NCI-H748 treated with DMSO at 0.1 percent for 48 hours (cell line): ENCODE measurements at places on chromosomes 5 and 9.

- DNase-seq = no peak
These were observed 418.5 kb upstream of the MEF2C start for GRCh38 chr5:89301321-89302025.

DNA sequence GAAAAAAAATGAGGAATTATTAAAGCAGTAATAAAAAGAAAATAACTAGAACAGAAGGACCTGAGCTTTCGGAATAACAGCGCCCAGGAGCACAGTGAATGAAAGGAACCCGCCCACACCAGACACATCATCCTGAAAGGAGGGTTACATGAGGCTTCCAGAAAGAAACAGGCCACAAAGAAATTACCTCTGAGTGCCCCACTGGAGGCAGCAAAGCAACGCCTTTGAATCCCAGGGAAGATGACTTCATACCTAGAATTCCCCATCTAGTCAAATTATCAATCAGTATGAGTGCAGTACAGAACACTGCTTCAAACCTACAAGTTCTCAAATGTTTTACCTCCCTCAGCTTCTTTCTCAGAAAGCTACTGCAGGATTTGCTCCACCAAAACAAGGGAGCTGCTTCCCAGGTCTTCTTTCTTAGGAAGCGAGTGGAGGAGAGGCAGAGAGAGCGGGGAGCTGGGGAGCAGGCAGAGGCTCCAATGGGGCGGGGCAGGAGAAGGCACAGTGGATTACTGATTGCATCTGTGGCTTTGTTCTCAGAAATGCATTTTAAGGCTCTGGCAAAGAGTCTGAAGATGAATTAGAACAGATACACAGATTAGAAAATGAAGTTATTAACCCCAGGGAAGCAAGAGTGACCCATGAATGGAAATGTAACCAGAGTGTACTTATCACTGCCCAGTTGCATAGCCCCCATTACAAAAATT, 87.1 kb downstream of the SEMA4D start:
- no peak for DNase-seq

GRCh38 chr9:85182383-85182782, 512.9 kb downstream of the NTRK2 start:
- DNase-seq = no peak

DNA sequence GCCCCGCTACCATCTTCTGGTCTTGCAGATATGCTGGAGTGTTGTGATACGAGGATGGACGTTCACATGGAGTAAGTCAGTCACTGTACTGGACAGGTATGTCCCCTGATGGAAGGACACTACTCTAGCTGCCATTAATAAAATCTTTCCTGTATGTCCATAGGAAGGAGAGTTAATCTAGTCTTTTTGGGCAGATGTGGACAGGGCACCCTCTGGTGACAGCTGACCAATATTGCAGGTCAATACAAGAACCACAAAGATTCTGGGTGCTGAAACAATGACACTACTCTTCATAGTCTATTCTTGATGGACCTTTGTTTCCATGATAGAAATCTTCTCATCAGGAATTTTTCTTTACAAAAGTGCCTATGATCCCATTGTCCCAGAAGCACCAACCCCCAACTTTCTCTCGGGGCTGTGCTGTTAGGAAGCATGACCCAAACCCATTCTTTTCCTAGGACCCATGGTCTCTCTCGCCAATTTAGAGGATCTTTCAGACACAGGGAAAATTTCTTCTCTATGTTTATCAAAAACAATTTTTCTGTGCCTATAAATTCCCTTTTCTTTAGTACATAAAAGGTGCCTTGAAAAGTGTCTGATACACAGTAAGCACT, 376.9 kb downstream of the DTWD2 start:
- DNase-seq = peak; percentile 1

GRCh38 chr5:114898602-114899001, 271.1 kb downstream of the TRIM36 start:
- DNase-seq = no peak

GRCh38 chr5:67873935-67874334, 341.6 kb upstream of the PIK3R1 start:
- no peak for DNase-seq

DNA sequence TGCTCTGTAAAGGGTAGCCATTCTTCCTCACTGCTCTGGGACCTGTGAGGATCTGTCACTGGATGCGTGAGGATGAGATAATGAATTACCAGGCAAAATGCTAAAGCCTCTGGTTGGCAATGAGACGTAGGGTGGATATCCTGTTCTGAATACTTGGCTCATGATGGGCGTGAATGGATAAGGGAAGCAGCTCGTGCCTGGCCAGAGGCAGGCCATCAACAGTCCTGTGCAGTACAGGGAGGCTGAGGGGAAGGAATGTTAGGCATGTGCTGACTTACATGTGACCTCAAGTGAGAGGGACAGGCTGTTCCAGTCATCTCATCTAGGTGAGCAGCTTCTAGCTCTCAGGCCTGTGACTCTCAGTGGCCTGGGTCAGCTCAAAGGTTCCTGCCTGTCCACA, 172.8 kb downstream of the CARTPT start:
- no peak for DNase-seq

DNA sequence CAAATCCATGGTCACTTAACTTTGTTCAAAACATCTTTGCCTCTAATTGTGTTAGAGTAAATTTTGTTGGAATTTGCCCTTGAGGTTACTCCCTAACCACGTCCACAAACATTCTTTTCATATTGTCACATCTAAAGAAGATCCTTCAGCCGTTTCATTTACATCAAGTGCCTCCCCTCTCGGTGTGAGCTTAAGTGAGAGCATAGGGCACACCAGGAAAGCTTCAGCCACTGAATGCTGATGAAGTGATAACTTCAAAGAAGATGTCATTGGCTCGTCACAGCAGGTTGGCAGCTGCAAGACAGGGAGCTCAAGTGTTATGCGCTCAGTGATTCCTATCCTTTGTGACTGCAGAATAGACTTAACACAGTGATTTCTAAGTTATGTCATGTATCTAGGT, 49.6 kb upstream of the ADAMTS19 start:
- DNase-seq = no peak

GRCh38 chr9:88988796-88989641, 2.2 kb upstream of the S1PR3 start:
- no peak for DNase-seq

DNA sequence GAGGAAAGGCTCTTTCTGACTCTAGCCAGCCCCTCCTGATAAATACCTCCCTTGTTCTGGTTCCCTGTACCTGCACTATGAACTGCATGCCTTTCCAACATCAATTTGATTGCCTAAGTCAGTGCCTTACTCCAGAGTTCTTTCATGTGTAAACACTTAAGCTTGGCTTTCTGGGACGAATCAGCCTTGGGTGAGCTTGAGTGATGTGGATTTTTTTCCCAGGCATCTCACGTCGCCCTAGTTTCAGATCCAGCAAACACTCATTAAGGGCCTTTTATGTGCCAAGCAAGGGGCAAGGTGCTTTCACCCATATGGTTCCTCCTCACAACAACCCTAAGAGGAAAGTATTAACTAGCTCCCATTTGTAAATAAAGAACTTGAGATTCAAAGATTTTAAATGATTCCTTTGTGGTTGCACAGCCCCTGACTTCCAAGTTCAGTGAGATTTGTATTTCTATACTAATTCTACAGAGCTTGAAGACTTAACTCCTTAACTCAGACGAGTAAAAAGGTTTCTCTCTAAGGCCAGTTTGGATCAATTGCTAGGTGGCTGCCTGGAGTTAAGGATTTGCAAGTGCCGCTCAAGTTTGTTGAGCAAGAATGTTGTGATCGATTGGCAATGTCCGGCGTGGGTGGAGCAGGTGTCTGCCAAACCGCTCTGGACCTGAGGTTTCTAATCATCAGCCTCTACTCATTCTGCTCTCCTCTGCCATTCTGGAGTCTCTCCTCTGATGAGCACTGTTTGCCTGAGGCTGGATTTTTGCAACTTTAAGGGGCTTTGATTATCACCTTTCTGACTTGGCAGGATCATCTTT, 20.2 kb upstream of the TJP2 start:
- DNase-seq = no peak

DNA sequence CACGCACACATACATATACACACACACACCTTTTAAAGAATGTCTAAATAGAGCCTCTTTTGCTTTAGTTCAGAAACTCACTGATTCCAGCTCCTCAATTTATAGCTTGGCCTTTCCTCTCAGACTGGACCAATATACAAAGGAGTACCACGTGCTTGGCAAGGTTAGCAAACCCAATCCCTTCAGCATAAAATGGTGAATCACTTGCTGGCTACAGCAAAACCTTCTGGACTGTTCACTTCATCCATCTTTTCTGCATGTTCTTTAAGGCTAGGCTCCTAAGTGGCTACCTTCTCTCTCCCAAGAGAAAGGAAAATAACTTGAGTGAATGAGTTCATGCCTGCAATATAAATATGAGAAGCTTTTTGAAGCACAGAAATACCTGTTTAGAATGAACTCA, 109.7 kb downstream of the LPAR1 start:
- DNase-seq = no peak

DNA sequence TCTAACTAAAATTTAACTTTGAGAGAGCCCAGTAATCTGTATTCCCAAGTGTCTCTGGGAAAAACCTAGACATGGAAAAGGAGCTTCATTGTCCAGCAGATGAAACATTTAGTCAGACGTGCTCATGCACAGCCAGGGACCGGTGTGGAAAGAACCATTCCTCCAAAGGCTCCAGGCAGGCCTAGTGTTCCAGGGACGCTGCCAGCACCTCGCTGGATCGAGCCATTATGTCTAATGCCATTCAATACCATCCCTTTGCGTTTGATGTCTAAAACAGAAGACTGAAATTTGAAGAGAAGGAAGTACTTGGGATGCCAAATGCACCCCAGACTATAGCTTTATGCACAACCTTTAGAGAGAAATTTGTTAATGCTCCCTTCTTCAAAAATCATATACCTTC, 1.4 kb upstream of the CHSY3 start:
- no peak for DNase-seq

- no peak for DNase-seq
These were observed 535.7 kb upstream of the ACO1 start for GRCh38 chr9:31848505-31849285.

GRCh38 chr5:108814551-108814950, 66.9 kb downstream of the FER start:
- no peak for DNase-seq

DNA sequence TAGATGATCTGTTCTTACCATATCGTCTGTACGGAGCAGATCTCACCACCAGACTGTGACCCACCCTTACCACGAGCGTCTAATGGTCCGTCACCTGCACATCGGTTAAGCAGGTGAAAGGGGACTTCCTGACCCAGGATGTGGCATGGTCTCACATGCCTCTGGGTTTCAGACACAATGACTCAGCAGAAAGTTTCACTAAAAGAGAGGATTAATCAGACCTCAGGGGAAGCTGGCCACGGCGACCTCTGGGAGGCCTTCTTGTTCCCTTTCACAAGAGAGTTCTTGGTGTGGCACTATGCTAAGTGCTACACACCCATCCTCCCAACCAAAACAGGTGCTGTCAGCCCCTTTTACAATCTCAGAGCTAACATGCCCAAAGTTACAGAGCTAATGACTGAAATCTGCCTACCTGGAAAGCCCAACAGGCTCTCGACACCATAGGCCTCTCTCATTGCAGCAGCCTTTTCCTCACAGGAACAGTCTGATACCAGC, 41.6 kb downstream of the ADAMTS12 start:
- DNase-seq = no peak

- no peak for DNase-seq
These were observed 2059.1 kb upstream of the CDH6 start for GRCh38 chr5:29134418-29134817.

GRCh38 chr5:171542525-171543140, 123.2 kb downstream of the FGF18 start:
- no peak for DNase-seq

- peak; percentile 12 for DNase-seq
These were observed 47.4 kb downstream of the P4HA2 start for GRCh38 chr5:132180134-132180745.

GRCh38 chr9:113542741-113543140, 79.2 kb downstream of the RGS3 start:
- no peak for DNase-seq

DNA sequence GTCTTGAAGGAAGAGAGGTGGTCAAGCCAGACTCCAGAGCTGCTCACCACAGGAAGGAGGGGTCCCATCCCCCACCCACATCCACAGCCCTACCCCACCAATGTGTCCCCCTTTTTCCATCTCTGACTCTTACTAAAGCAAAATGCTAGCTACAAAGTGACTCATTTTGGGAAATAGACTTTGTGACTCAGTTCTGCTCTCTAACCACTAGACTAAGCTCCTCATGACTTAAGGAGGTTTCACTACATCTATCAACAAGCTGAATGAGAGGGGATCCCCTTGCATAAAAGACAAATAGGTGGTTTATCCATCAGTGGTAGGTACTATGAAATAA, 35.1 kb upstream of the ADRB2 start:
- DNase-seq = no peak

- DNase-seq = no peak
These were observed 16.1 kb upstream of the ZNF462 start for GRCh38 chr9:106846857-106847256.

DNA sequence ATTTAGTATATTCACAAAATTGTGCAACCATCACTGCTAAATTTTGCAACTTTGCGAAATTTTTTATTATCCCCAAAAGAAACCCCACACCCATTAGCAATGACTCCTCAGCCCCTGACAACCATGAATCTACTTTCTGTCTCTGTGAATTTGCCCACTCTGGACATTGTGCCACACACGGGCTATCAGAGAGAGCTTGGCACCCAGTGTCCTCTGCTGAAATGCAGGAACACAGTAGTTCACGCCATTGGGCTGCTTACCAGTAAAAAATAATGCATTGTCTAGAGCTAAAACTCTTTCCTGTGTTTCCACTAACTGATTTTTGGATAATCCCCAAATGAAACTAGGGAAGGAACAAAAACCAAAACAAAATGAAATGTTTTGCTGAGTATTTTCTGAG, 60.0 kb downstream of the HRH2 start:
- DNase-seq = no peak

GRCh38 chr9:134830926-134831720, 49.5 kb upstream of the FCN2 start:
- DNase-seq = no peak

DNA sequence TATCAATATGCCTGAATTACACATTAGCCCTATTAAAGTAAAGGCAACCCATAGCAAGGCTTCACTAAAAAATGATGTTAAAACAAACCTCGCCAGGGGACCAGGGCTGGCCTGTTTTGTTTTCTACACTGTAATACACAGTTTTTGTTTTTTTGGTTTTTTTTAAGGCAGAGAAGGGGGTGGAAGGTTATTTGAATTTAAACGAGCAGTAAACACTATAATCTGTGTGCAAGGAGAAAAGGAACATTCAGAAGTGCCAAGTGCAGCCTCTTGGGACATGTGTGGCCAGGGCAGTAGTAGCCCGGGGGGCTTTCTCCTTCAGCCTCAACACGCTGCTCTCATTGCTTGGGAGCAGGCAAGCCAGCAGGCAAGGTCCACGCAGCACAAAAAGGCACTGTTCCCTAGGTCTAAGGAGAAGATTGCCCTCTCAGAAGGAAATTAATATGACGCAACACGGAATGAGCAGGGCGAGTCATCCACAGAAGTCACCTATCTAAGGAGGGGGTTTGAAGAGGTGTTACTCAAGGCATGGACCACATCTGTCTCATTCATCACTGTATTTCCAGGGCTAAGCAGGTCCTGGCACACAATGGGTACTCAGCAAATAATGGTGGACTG, 16.2 kb downstream of the SIL1 start:
- no peak for DNase-seq

GRCh38 chr9:105421154-105421553, 26.7 kb upstream of the FSD1L start:
- DNase-seq = no peak

GRCh38 chr5:107378218-107378899, 292.4 kb downstream of the EFNA5 start:
- DNase-seq = no peak
